ENCODE measurements at places on chromosomes 7 and 10. TPM values are rescaled to one million over a fixed set of nuclear protein-coding genes. Genes with fewer than 3 reads are reported as not detected.

C10orf105 gene
- total RNA-seq: not detected

DNAH11 gene
- total RNA-seq: 1.1 TPM

MBL2 gene
- not detected for total RNA-seq

MBLAC1 gene
- 1.7 TPM for total RNA-seq

AGBL3 gene
- total RNA-seq: 0.84 TPM

ARHGAP22 gene
- 1.6 TPM for total RNA-seq

PRKG1 gene
- 0.80 TPM for total RNA-seq

TAS2R5 gene
- 1.0 TPM for total RNA-seq

ELN gene
- 4.9 TPM for total RNA-seq

EPC1 gene
- 15.0 TPM for total RNA-seq

RADIL gene
- total RNA-seq: 0.20 TPM

FAM221A gene
- 4.0 TPM for total RNA-seq

STOX1 gene
- total RNA-seq: 0.28 TPM

PNLIPRP1 gene
- not detected for total RNA-seq

LEP gene
- total RNA-seq: 0.12 TPM

MKX gene
- 1.4 TPM for total RNA-seq

PCGF5 gene
- 18.1 TPM for total RNA-seq

CHCHD1 gene
- total RNA-seq: 23.5 TPM

NFE2L3 gene
- 1.8 TPM for total RNA-seq

PRRT4 gene
- total RNA-seq: 1.3 TPM

AOC1 gene
- 6.3 TPM for total RNA-seq

Measured in esophagus mucosa (tissue), 1 donor.